ENCODE measurements at places on chromosomes 1 and 21.
A peak's percentile ranks its signal among the peaks of the same experiment; 100 is the strongest.

- peak; percentile 26 for DNase-seq
Measured at GRCh38 chr1:32063261-32063681, 9.5 kb upstream of the TMEM39B start.

DNA sequence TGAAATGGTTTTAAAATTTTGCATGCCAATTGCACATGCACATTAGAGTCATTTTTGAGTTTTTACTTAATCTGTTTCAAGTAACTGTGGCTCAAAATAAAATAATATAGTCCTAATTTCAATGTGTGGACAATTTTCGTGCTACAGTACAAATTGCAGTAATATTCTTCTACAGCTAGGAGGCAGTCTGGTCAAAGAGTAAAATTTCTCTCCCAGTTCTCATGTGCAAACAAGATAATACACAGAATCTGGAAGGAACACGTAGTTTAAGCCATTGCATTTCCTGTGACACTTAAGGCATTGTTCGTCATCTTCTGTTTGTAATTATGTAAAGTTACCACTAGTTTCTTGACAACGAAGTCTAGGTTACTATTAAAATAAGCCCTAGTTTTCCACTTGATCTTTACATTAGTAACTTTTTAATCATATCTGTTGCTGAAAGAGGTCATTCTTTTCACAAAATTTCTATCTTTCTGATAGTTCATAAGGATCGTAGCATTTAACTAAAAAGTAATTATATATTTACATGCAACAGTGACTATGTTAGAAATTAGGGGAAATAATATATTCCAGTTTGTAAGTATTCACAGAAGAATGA is 28.9 kb downstream of the ODR4 start:
- DNase-seq, result no peak

GRCh38 chr1:218986816-218987215 is 186.9 kb upstream of the LYPLAL1 start:
- DNase-seq, result no peak

DNA sequence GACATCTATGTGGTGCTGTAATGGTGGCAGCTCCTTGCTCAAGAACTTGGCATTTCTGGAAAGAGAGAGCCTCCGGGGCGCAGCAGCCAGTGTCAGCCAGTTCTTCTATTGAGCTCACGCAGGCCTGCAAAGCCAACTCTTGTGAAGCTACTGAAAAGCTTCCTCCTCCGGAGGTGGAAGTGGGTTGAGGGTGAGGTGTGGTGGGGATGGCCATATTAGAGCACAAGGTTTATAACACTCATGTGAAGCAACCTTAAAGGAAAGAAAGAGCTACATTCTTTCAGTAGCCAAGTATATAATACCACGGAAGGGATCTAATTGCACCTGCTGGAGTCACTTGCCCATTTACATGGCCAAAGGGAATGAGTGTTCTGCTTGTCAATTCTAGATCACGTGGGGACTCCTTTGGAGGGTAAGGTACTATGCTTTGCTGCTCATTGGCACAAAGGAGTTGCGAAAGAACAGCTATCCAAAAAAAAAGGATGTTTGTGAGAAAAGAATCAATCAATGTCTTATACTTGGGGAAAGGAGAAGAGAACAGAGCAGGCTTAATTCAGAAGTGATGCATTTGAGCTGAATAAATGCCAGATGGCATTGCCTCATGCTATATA is 18.3 kb upstream of the MAP10 start:
- no peak for DNase-seq

DNA sequence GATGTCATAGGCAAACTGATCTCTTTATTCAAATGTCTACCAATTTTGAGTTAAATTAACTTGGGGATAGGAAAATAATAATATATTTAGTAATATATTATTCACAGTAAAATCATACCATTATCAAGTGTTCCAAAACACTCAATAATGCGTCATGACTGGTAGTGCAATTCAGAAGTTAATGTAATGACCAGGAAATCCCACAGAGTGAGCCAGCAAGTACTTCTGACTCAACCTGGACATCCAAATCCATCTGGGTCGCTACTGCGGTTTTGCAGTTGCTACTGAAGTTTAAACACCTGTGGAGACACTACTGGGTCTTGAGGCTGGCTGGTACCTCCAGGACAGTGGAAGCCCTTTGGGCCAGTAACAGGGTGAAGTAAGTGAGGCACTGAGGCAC is 44.8 kb downstream of the DPYD start:
- no peak for DNase-seq

- no peak for DNase-seq
Measured at GRCh38 chr1:219472596-219472995, 140.3 kb downstream of the ZC3H11B start.

- no peak for DNase-seq
Measured at GRCh38 chr1:223211323-223211985, 68.4 kb upstream of the TLR5 start.

DNA sequence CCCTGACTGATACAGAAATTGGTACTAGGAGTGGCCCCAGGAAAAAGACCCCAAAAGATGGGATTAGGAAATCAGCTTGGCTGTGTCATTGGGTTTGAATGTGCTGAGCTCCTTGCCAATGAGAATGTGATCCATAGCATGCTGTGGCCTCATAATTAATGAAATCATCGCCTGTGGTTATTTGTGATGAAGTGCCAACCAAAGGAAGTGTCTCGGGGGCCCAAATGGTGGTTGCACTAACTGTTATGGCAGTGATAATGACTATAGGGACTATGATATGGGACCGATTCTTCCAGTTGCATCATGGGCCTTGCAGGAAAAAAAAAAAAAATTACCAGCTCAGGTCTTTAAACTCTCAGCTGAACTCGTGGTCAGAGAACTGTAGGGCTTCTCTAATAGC is 15.4 kb upstream of the ZDHHC18 start:
- no peak for DNase-seq

GRCh38 chr1:245458234-245458633 is 303.4 kb downstream of the KIF26B start:
- DNase-seq, result no peak

GRCh38 chr1:118321840-118322239 is 136.8 kb upstream of the SPAG17 start:
- DNase-seq, result no peak

DNA sequence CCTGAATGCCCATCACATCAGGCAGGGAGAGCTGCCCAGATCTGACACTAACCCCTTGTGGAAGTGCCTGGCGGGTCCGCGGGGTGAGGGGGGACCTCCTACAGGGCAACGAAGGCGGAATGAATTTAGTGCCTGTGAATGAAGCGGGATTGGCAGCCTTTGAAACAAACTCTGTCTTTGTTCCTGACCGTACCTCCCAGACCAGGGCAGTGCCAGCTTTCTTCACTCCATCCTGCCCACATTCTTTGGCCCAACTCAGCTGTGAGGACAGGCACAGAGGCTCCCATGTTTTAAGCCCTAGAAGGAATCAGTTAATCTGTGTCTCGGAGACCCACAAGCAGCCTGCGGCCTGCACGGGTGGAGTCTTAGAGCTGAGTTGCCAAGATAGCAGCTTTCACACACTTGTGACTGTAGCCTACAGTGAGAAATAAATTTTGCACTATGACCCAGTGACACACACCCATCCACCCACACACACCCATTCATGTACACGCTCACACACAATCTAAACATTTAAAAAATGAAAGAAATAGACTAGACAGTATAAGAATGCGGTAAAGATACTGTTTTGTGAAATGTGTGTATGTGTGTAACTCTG is 60.1 kb upstream of the USP24 start:
- DNase-seq, result no peak

DNA sequence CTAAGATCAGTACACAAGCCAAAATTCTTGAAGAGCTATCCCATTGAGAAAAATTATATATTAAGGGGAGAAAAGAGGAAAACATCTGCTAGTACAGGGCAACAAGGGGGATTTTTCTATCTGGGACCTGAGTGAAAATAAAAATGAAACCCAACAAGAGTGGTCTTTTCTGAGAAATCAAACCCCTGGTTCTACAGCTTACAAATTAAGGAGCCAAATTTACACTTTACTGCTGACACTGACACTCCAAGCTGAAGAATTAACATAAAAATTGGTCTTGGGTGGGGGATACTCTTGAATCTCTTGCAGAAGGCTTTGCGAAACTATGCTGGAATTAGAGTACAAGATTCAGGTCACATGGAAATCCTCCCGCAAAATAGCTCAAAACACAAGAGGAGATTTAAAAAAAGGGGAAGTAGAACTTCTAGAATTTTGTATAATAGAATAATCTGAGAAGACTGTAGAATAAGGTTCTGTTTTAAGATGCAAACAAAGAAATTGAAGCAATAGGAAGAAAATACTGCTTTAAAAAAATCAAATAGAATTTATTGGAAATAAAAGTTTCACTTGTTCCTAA is 32.1 kb upstream of the HSPA13 start:
- DNase-seq, result no peak

- no peak for DNase-seq
Measured at GRCh38 chr1:170749549-170749948, 85.6 kb downstream of the PRRX1 start.

- DNase-seq, result peak; percentile 81
Measured at GRCh38 chr1:32345289-32345827, 9.3 kb upstream of the MARCKSL1 start.

- DNase-seq, result no peak
Measured at GRCh38 chr1:228082918-228083870, 686 bp downstream of the ARF1 start.

DNA sequence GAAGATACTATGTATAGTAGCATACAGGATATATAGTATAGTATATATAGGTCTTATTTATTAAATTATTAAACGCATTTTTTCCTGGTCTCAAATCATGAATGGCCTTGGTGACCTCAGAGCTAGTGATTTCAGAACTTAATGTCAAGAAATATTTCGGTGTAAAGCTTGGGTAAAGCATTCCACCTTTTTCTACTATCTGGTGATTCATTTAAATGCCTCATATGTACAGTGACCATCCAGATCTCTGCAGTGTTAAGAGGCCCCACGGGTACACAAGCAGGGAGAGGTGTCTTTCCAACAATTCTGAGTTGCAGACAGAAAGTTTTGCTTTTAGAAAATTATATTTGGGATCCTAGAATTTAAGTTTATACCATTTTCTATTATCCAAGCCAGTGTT is 626.5 kb downstream of the PTPRC start:
- no peak for DNase-seq

GRCh38 chr1:231199868-231200267 is 38.0 kb downstream of the TRIM67 start:
- DNase-seq, result no peak

DNA sequence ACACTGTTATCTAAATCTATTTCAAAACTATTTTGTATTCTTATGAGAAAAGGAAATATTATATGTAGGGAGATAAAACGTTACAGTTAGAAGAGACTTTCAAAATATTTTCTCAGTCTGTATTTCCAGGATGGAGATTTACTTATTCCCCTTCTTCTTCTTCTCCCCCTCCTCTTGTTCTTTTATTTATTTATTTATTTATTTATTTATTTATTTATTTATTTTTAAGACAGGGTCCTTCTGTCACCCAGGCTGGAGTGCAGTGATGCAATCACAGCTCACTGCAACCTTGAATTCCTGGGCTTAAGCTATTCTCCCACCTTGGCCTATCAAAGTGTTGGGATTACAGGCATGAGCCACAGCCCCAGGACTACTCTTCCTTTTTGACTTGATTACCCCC is 2.8 kb upstream of the RPF1 start:
- no peak for DNase-seq

GRCh38 chr21:44919913-44920693 is 596 bp downstream of the ITGB2 start:
- no peak for DNase-seq

- no peak for DNase-seq
Measured at GRCh38 chr1:115461526-115461925, 123.5 kb upstream of the NGF start.

GRCh38 chr1:46425726-46426125 is 31.6 kb downstream of the FAAH start:
- DNase-seq, result no peak

DNA sequence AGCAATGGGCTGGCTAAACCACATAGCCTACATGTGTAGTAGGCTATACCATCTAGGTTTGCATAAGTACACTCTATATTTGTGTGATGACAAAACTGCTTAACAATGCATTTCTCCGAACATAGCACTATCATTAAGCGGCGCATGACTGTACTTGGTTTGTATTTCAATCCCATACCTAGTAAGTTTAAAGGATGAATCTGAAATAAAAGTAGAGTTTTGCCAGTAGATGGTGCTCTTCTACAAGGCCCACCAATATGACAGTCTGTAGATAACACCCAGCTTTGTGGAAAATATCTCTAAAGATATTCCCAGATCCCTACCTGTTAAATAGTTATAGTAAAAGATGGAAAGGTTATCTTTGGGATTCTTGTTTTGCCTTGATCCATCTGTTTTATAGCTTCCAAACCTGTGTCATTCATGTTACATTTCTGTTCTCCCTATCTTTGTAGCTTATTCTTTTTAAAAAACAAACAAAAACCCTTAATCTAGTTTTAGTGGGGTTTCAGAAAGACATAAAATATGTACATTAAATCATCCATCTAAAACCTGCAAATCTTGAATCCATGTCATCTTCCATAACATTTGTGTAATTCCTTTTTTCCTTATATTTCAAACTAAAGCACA is 33.9 kb upstream of the ASPM start:
- DNase-seq, result no peak

GRCh38 chr1:79362470-79362869 is 355.9 kb upstream of the ADGRL4 start:
- DNase-seq, result no peak

GRCh38 chr1:151512801-151513625 is 1.8 kb downstream of the CGN start:
- DNase-seq, result peak; percentile 10

DNA sequence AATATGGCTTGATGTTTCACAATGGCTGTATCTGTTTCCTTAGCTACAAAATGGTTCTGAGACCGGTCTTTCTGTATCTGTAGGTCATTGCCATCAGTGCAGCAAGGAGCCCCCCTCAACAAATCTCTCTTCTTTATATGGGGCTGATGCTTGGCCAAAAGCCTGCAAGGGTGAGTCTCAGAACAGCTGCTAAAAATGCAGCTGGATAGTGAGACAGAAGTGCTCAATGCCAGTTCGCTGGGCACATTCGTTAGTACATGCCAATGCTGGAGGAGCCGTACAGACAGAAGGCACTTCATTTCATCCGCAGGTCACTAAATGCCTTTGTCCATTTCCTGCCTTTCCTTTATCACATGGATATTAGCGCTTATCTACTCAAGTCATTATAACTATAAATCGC is 67.3 kb downstream of the RUNX1 start:
- no peak for DNase-seq

GRCh38 chr1:9827558-9828185 is 3.9 kb upstream of the CLSTN1 start:
- DNase-seq, result peak; percentile 47

- DNase-seq, result no peak
Measured at GRCh38 chr1:59560807-59561450, 253.8 kb upstream of the HOOK1 start.
